Astrocyte of the cerebellum (primary cell): ENCODE measurements at places on chromosomes 1 and 21.

GRCh38 chr1:94793296-94793656 is 26.9 kb upstream of the SLC44A3 start:
- no peak for DNase-seq

- DNase-seq, result no peak
Observed at GRCh38 chr21:41124641-41125201, 43.2 kb upstream of the BACE2 start.

- no peak for DNase-seq
Observed at GRCh38 chr1:212858461-212859265, 588 bp downstream of the FLVCR1 start.

DNA sequence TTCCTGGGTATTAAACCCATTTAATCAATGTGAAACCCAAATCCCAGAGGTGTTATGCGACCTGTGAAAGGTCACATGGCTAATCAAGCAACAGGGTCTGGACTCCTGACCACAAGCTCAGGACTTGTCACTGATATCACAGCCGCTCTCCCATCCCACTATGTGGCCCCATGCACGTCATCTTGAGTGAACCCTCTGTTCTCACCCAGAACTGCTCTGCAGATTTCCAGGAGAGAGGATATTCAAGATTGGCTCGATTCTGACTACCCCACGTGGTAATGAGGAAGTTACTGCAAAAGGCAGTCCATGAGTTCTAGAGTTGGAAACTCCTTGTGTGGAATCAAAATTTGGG is 173.5 kb upstream of the ETV3 start:
- no peak for DNase-seq

DNA sequence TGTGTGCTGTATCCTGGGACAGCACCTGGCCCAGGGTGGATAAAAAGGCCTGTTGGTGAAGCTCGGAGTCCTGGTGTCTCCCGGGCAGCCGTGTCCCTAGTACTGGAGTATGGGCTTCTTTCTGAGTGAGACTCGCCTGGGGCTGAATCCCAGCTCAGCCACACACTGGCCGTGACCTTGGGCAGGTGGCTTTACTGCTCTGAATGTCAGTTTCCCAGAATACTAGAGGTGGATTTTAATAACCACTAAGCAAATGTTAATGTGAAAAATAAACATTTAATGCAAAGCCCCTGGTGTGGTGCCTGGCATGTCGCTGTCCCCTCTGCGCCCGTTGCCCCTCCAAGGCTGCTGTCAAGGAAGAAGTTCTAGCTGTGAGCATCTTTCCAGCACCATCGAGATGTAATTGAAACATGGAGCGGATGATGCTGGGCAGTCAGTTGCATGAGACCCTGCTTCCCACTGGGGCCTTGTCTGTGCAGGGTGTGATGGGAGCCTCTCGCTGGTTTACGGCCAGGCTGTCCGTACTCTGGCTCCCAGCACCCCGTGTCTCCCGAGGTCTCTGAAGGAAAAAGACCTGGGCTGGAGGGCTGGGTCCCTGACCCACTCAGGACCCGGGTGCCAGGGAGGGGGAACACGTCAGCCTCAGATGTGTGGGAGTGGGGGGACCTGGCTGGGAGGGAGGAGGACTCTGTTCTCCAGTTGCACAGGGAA is 527.8 kb downstream of the MATN1 start:
- no peak for DNase-seq

- no peak for DNase-seq
Observed at GRCh38 chr1:233859446-233859845, 45.0 kb upstream of the SLC35F3 start.

GRCh38 chr1:230067871-230068620 is 1.0 kb downstream of the GALNT2 start:
- no peak for DNase-seq

DNA sequence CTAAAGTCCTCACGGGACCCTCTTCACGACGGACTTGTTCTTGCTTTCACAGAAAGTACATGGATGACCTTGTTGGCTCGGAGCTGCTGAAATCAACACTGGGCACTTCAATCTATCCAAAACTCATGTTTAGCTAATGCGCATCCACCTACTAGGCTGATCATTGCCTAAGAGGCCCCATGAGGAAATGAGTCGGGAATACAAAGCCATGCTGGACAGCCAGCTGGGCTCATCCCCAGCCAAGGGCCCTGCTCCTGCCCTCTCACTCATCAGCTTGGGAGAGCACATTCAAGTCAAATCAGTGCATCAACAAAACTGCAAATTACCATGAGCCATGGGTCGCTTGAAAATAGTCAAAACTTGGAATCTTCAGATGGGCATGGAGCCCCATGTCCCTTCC is 14.8 kb upstream of the HEYL start:
- DNase-seq, result no peak

- no peak for DNase-seq
Observed at GRCh38 chr1:232508130-232508701, 121.7 kb downstream of the SIPA1L2 start.

DNA sequence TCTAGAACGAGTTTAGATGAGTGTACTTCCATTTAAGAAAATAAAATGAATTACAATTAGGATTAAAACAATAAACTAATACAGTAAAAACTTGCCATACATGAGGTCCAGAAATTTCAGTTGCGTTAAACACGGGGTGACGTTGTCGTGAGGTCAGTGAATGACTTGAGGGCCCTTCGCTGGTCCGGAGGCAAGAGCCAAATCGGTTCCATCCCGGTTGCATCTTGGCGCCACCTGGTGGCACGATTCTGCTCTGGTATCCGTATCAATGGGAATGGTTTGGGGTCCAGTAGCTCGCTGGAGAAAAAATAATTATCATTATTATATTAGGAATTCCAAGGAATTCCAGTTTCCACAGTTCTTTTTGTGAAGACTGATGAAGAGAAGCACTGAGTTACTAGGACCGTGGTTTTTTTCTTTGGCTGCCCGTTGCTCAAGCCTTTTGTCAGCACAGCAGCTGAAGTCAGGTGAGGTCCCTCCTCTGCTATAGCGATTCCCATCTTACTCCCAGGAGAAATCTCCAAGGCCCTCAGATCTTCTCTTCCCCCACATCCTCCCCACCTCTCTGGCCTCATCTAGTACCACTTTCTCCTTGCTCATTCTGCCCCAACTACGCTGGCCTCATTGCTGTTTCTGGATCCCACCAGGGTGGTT is 161.4 kb downstream of the SLC35F3 start:
- DNase-seq, result peak; percentile 24

- DNase-seq, result no peak
Observed at GRCh38 chr1:46203738-46204405, 738 bp downstream of the LURAP1 start.
